ENCODE measurements at places on chromosomes 16 and 17. TPM values are rescaled to one million over a fixed set of nuclear protein-coding genes. Genes with fewer than 3 reads are reported as not detected.

DNA sequence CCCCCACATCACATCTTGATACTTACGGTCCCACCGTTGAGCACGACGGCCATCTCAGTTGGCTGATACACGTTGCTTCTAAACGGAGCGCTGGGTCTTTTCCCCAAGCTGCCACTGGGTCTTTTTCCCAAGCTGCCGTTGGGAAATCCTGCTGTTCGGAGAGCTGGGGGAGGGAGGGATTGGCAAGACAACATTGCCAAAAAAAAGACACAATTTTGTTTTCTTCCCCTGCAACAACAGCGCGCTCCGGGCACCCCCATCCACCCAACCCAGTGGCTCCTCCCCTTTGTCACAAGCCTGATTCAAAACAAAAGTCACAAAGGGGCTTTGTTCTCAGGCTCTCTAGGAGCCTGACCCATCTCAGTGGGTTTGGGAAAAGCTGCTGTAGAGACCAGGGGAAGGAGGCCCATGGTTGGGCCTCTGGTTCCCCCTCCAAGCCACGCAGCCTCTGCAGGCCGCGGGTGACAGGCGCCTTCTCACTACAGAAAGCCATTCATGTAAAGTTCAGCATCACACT is 22.8 kb downstream of the GPRC5B start:
- DNase-seq = no peak

DNA sequence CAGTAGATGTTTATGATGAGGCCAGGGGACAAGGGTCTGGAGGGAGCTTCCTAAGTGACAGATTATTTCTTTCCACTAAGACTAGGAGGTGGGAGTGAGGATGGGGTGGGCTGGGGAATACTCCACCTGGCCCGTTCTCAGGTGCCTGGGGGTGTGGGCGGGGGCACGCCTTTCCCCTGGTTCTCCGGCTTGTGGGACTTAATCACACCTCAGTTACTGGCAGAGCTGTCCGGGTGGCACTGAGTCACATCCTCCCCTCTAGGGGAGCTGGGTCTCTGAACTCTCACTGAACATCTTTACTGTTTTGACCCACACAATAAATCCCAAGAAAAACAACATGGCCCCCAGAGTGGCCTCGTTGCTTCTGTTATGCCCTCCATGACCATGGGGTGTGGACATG is 332.8 kb downstream of the MAF start:
- DNase-seq = no peak

MILR1 gene
- total RNA-seq = 25.6 TPM

GRCh38 chr17:17032131-17032692 is 10.0 kb upstream of the MPRIP start:
- DNase-seq = no peak

- no peak for DNase-seq
These were observed 139.3 kb downstream of the CDH11 start for GRCh38 chr16:64982581-64982980.

GRCh38 chr16:60100371-60100770 is 1366.3 kb upstream of the GOT2 start:
- DNase-seq = no peak

CCL16 gene
- not detected for total RNA-seq
